ENCODE measurements at places on chromosomes 6 and 20. TPM values are rescaled to one million over a fixed set of nuclear protein-coding genes. Genes with fewer than 3 reads are reported as not detected.

DNA sequence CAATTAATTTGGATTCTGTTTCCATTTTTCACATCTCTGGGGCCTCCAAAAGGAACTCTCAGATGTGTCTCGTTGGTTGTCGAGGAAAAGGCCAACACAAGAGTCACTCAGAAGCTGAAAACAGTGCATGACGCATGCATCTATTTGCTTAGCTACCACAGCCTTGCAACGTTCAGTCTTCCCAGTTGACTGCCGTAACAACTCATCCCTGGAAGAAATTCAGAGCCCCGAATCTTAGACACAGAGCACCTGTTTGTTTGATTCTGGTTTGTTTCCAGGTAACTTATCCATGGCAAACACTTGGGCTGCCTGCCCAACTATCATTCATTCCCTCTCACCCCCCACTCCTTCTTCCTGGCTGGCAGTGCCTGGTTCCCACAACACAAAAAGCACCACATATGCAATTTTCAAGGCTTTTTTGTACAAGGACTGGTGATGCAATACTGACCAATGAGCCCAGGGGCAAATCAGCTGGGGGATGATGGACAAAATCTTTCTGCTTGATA lies 60.5 kb downstream of the ZMYND8 start:
- DNase-seq, result no peak

- no peak for DNase-seq
These were observed 503.6 kb downstream of the MMUT start for GRCh38 chr6:48959251-48960060.

- no peak for DNase-seq
These were observed 152.7 kb downstream of the MYLK4 start for GRCh38 chr6:2597991-2598390.

GRCh38 chr6:42925248-42925857 lies 3.9 kb upstream of the CNPY3 start:
- DNase-seq, result no peak

- DNase-seq, result no peak
These were observed 5.1 kb downstream of the TMEM63B start for GRCh38 chr6:44132476-44132875.

DNA sequence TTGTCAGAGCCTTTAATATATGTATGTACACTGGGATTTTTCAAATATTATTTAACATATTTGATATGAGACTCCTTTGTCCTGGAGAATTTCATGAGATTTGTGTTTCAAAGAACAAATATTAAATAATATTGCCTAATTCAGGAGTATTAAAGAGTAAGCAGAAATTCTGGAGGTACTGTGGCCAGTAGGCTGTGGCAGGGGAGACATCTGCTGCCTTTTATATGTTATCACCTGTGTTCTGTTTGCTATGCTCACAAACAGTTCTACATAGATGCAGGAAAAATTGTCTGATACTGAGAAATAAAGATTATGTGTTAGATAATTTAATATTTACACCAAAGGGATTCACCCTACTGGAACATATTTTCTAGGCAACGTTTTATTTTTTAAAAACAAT lies 395.4 kb upstream of the SLC35B3 start:
- DNase-seq, result no peak

- DNase-seq, result no peak
These were observed 63.7 kb downstream of the DHX35 start for GRCh38 chr20:39025883-39026282.

GRCh38 chr6:53651205-53651763 lies 14.3 kb downstream of the KLHL31 start:
- DNase-seq, result peak; percentile 81

DNA sequence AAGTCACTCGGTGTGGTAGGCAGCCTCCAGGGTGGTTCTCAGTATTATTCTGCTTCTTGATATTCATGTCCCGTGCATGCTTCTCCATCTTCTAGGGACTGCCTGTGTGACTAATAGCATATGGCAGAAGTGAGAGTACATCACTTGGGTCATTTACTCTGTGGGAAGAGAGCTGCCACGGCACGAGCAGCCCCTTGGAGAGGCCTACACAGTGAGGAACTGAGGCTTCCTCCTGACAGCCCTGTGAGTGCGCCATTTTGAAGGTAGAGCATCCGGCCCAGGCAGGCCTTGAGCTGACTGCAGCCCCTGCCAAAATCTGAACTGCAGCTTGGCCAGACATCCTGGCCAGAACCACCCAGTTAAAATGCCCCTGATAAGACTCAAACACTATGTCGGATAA lies 17.3 kb upstream of the MCUR1 start:
- DNase-seq, result no peak

DNA sequence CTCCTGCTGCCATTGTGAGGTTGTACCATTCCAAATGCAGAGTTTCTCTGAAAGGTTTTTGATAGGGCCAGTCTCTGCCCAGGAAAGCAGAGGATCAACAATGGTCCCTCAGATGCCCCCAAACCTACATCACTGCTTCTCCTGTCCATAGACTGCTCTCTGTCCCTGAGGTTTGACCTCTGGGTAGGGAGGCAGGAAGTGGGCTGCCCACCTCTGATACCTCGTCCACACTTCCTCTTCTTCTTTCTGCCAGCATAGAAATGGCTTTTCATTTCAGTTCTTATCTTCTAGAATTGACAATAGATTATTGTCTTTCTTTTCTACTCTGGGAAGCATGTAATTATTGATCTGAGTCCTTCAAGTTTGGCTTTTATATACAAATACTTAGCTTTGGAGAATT lies 170.6 kb downstream of the TRMT11 start:
- no peak for DNase-seq

DNA sequence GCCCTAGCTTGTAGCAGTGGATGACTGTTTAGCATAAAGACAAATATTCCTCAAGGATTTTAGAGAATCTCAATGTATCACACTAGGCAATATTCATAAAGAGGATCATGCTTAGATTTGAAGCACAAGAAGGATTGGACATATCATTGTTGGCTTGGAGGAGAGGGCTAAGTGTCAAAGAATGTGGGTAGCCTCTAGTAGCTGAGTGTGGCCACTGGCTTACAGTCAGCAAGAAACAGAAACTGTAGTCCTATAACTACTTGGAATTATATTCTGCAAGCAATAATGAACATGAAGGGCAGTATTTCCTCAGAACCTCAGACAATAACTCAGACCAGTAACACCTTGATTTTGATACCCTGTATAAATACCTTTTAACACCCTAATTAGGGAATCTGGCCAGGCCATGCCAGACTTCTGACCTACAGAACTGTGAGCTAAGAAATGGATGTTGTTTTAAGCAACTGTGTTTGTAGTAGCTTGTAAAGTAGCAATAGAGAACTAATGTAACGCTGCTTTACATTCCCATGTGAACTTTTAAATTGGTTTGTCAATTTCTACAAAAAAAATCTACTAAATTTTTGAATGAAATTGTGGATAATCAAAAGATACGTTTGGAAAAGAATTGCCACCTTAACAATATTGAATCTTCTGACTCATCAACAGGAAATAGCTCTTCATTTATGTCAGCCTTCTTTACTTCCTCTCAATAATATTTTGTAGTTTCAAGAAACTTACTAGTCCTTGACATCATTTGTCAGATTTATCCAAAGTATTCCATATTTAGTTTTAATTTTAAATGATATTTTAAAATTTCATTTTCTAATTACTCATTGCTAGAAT lies 65.2 kb upstream of the RSPO3 start:
- DNase-seq, result no peak

GRCh38 chr6:137705160-137706082 lies 161.6 kb upstream of the TNFAIP3 start:
- peak; percentile 40 for DNase-seq

- no peak for DNase-seq
These were observed 25.7 kb upstream of the IGF2R start for GRCh38 chr6:159943101-159943632.

The EYA2 gene
- polyA plus RNA-seq, result 0.70 TPM

The HAO1 gene
- polyA plus RNA-seq, result 0.10 TPM

The CCN6 gene
- not detected for polyA plus RNA-seq

The OXT gene
- 0.48 TPM for polyA plus RNA-seq

The BPI gene
- 0.09 TPM for polyA plus RNA-seq

All from urinary bladder (tissue), 4 donors.